ENCODE measurements at places on chromosomes 7 and 10.
A peak's percentile ranks its signal among the peaks of the same experiment; 100 is the strongest.

DNA sequence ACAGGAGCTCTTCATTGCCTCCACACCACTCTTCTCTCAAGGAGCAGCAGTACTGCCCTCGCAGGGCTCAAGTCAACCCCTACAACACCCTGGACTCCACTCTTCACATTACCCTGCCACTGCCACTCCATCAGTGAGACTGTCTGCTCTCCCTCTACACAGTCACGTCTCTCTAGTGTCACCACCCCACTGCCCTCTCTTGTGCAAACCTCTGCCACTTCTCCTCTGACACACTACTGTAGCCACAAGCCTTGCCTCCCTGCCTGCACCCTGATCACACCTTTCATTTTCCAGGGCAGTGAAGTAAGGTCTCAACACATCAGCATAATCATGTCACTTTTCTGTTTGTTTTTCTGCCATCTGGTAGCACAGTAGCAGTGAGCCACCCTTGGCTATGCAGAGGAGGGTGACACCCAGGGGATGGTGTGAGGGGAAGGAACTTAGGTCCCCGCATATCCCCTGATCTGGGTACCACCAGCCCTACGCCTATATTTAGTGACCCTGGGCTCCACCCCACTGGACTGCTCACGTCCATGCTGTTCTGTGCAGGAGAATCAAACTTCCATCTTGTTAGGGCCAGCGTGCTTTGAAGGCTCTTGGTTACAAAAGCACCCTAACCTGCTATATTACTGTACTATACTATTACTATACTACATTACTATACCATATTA lies 1.6 kb downstream of the C10orf143 start:
- no peak for DNase-seq

- no peak for DNase-seq
Measured at GRCh38 chr10:72663971-72664370, 28.0 kb upstream of the MCU start.

DNA sequence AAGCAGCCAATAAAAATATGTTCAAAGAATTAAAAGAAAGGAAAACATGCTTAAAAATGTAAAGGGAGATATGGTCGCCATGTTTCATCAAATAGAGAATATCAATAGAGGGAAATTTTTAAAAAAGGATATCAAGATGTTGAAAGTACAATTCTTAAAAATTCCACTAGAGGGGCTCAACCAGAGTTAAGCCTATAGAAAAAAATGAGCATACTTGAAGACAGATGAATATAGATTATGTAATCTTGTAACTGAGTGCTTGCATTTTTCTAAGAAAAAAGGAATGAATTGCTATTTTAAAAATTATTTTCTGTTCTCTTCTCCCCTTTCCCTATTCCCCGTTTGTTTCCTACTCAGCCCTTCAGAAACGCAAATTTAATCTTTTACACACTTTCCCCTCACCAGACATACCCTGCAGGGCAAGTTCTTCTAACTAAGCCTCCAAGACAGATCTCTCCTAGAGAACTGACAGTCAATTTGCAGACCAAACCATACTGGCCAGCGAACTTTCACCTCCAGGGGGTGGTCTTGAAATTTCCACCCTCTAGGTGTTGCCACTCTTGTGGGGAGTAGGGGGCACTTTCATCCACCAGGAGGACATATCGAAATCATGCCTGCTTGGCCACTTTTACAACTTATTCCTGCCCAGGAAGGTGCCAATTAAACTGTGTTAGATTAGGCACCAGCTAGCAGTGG lies 67.7 kb downstream of the NSUN6 start:
- DNase-seq, result no peak

DNA sequence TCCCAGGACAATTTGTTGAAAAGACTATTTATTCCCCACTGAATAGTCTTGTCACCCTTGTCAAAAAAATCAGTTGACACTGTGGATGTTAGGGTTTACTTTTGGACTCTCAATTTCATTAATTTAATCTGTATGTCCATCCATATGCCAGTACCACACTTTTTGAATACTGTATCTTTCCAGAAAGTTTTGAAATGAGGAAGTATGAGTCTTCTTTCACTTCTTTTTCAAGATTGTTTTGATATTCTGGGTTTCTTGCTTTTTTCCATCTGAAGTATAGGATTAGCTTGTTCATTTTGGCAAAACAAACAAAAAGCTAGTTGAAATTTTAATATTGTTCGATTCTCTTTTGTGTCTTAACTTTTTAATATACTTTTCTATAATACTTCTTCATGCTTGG lies 21.7 kb downstream of the KLHDC10 start:
- DNase-seq, result no peak

DNA sequence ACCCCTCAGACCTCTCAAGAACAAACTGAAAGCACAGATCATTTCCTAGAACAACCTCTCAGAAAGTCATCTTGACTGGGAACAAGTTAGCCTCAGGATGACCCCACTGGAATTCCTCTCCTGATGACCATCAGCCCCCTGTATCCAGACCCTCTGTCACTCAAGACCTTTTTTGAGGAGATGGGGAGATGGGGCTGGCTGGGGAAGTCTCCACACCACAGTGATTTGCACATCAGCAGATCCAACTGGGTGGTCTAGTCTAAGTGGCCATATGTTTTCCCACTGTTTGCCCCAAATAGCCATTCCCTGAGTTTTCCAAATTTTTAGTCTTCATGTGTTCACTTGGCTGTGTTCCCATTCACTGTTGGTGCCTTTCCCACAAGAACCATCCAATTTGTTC lies 452.4 kb upstream of the NPVF start:
- no peak for DNase-seq

GRCh38 chr7:96320442-96320841 lies 1.5 kb downstream of the SLC25A13 start:
- DNase-seq, result no peak

DNA sequence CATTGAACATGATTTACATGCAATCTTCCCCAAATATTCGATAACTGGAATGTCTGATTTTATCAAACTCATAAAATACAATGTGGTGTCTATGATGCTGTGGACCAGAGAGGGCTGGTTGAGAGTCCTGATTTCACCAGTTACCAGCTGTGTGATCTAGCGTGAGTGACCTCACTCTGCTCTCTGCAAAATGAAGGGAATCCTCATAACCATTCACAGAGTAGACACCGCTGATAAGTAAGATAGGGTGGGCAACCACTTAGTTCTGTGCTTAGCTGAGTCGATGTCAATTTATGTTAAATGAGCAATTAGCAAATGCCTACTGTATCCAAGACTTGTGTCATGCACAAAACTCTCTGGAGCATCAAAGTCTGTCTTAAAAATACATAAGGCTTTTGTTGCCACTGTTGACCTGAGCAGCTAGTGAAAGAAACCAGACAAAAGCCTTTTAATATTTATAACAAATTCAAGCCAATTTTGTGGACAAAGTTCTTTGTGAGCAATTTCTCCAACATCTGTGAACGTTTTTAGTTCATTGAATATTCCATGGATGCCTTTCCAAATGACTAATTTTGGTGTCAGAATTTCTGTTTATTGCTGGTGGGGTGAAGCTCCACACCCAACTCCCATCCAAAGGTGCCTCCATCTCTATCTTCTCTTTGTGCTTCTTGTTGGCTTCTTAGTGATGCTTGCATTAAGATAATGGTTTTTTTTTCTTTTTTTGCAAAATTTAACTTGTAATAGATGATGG lies 314.2 kb downstream of the ADRA2A start:
- DNase-seq, result no peak

GRCh38 chr7:69199041-69199440 lies 399.2 kb upstream of the AUTS2 start:
- DNase-seq, result no peak

- no peak for DNase-seq
Measured at GRCh38 chr10:92483539-92483938, 90.4 kb downstream of the IDE start.

- peak; percentile 46 for DNase-seq
Measured at GRCh38 chr10:75211007-75211691, 553 bp downstream of the VDAC2 start.

GRCh38 chr10:72889391-72889831 lies 4.1 kb upstream of the OIT3 start:
- DNase-seq, result peak; percentile 30

DNA sequence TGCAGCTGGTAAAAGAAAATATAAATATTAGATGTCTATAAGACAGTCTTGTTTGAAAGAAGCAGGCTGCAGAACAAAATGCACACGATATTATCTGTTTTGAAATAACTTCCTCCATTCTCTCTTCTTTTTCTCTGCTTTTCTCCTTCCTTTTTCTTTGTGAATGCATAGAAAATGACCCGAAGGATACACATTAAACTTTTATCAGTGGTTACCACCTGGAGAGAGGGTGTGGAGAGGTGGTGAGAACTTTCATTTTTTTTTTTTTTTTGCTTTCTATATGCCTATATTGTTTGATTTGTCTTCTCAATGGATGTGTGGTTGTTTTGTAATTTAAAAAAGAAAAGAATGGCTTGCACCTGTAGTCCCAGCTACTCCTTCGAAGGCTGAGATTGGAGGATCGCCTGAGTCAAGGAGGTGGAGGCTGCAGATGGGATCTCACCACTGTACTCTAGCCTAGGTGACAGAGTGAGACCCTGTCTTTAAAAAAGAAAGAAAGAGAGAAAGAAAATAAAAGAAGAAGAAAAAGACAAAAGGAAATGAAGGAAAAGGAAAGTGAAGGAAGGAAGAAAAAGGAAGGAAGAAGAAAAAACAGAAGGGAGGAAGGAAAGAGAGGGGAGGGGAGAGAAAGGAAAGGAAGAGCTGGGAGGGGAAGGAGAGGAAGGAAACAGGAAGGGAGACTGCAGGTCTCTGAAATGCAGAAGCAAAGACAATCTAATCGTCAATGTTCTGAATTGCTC lies 64.4 kb downstream of the SAMD9 start:
- DNase-seq, result no peak

DNA sequence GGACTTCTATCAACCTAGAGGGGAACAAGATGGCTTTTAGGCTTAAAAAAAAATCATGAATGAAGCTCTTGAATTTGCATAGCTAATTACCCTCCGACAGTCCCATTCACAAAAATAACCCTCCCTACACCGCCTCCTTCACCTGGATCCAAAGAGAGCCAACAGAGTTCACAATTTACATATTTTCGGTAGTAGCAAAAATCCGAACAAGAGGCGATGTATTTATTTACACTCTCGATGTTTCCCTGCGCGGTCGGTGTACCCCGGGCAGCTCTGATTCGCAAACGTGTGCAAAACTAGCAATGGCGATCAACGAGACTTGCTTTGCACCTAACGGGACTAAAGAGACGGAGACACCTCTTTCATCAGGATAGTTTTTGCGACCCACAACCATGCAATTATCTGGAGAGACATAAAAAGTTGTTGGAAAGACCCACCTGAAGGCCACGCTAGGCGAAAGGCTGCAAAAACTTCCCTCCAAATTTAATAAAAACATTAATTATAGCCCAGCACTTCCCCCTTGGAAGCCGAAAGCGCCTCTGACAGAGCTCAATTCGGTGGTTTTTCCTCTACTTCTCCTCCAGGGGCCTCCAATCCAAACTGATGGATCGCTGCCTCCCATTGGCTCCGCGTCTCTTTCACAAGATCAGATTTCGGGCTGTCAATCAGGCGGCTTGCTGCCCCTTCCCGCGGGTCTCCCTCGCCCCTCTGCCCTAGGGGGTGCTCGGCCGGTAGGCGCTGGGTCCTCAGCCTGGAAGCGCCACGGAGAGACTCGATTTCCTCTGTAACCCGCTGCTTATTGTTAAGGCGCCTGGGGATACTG lies at the start of gene ETV1:
Gene ETV1, minus strand, starts transcription at position 541 of the 823 bp plus-strand sequence. CDS start 614 bp downstream, outside the sequence.
- peak; percentile 91 for DNase-seq

- DNase-seq, result no peak
Measured at GRCh38 chr7:14332155-14332554, 342.7 kb upstream of the ETV1 start.

GRCh38 chr10:23171232-23171876 lies 20.8 kb upstream of the PTF1A start:
- peak; percentile 52 for DNase-seq

DNA sequence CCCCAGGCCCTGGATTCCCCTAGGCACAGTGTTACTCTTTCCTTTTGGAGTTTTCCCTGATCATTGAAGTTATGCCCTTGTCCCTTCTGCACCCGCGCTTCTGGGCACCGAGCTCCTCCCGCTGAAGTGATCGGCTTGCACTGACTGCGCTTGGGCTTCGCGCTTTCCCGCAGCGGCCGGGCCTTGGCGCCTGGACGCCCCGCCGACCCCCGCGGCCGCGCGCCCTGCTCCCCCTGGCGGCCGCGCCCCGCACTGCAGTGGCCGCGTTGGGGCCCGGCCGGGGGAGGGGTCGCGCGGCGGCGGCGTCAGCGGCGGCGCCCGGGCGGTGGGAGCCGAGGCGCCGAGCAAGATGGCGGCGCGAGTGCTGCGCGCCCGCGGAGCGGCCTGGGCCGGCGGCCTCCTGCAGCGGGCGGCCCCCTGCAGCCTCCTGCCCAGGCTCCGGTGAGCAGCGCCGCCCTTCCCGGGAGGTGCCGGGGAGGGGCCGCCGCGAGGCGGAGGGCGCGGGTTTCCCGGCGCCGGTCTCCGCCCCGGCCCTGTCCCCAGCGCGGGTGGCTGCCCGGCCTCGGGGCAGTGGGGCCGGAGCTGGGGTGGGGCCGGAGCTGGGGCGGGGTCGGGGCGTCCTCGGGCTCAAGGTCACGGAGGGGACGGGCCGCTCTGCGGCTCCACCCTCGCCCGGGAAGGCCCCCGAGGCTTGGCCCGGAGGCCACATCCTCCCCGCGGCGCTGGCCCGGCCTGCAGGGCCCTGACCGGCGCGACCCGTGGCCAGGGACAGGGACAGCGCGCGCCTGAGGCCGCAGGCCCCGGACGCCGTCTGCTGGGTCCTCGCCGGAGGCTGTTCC lies at the start of gene NIPSNAP2:
Gene NIPSNAP2, plus strand, starts transcription at position 325 of the 839 bp plus-strand sequence. Its CDS starts 25 bp downstream, at position 350.
- peak; percentile 76 for DNase-seq

GRCh38 chr7:27102581-27103442 lies at the start of gene HOXA2:
HOXA2 (minus strand) TSS chr7:27102683; CDS start chr7:27102500, 183 bp downstream.
- DNase-seq, result no peak

DNA sequence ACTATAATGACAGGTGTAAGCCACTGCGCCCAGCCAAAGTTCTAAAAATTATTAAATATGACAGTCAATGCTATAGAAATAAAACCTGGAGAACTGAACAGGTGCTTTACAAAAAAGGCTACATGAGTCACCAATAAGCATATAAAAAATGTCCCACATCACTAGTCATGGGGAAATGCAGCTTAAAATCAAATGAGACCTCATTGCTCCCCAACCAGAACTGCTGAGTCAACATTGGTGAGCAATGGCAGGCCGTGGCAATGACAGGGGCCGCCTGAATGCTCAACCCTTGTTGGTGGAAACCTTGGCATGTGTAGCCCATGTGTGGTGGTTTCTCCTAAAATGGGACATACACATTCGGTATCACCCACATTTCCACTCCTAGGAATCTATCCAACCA lies 352.3 kb upstream of the KLF6 start:
- no peak for DNase-seq

GRCh38 chr7:25117226-25118047 lies 7.6 kb downstream of the CYCS start:
- no peak for DNase-seq

GRCh38 chr10:116699049-116699448 lies 43.3 kb downstream of the HSPA12A start:
- DNase-seq, result no peak

Measured in femur (tissue), 1 donor.